ENCODE measurements at places on chromosomes 4 and X. TPM values are rescaled to one million over a fixed set of nuclear protein-coding genes. Genes with fewer than 3 reads are reported as not detected.

LRIT3 gene
- under 0.01 TPM for total RNA-seq

AWAT2 gene
- total RNA-seq: not detected

HOPX gene
- under 0.01 TPM for total RNA-seq

DNA sequence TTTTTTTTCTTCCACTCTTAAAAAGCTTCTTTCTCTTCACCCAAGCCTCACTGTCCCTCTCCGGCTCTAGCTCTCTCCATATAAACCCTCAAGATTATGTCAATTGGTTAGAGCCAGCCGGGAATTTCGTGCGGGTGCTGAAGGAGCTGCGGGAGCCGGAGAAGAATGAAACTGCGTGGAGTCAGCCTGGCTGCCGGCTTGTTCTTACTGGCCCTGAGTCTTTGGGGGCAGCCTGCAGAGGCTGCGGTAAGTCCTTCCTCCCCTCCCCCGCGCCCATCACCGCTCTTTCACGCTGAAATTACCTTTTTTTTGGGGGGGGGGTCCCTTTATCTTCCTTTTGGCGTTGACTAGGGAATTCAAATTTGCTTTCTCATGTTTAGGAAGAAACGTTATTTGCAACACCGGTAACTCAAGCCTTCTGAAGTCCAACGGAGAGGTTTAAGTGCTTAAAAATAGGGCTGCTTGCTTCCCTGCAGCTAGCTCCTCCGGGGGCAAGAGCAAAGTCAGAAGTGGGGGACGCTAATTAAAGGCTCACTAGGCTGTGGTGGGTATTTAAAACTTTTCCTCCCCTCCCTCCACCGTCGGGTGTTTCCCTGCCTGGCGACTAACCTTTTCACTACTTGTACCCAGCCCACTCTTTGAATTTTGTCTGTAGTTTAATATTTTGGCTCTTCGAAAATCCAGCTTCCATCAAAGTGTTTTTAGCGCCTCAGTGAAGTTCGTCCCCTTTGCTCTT, 491 bp downstream of the COL4A5 start:
- DNase-seq: no peak

- no peak for DNase-seq
Observed at GRCh38 chr4:78707793-78708192, 68.4 kb upstream of the BMP2K start.

Data from fibroblast of villous mesenchyme (primary cell).